Epithelial cell of esophagus (primary cell): ENCODE measurements at places on chromosomes 3 and 15.

- DNase-seq: peak; percentile 41
Observed at GRCh38 chr3:125219261-125219701, 6.7 kb upstream of the SLC12A8 start.

DNA sequence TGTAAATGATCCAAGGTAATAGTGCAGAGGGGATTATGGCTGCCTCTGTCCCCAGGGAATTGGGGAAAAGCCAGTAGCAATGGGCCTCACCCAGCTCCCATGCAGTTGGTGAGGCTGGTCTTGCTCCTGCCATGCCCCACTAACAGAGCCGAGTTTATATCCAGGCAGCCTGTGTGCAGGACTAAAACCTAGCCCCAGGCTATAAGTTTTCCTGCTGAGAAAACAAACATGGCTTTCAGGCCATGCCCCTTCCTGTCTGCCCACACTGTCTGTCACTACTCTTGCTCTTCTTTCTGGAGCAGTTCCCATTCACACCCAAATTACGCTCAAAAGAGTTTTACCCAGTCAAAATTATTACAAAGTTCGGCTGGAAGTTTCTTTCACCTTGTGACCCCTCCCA is 73.5 kb upstream of the SPATA16 start:
- no peak for DNase-seq

DNA sequence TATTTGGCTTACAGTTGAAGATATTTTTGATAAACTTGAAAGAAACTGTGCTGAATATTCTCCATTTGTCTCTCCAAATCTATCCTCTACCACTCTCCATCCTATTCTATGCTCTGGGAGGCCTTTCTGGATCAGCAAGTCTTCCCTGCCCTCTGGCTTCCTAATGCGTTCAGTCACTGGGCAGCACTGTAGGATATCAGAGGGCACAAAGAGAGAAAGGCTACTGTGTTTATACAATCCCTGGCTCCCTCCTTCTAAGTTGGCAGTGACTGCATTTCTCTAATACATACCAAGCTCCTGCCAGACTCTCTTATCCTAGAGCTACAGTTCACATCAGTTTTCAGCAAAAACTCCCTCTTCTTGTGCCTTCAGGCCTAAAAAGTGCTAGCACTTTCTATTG is 102.1 kb upstream of the FHIT start:
- DNase-seq: no peak

DNA sequence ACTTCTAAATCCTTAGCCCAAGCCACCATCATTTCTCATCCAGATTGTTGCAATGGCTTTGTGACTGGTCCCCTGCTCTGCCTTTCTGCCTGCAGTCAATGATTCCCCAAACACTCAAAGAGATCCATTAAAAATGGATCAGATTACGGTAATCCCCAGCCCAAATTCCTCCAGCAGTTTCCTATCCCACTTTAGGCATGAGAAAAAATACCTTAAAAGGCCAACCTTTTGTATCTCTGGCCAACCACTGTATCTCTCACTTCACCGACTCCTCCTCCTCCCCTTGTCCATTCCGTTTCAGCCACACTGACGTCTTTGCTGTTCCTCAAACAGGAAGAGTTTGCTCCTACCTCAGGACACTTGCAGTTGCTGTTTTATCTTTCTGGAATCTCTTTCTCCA is 20.9 kb upstream of the IL1RAP start:
- no peak for DNase-seq

DNA sequence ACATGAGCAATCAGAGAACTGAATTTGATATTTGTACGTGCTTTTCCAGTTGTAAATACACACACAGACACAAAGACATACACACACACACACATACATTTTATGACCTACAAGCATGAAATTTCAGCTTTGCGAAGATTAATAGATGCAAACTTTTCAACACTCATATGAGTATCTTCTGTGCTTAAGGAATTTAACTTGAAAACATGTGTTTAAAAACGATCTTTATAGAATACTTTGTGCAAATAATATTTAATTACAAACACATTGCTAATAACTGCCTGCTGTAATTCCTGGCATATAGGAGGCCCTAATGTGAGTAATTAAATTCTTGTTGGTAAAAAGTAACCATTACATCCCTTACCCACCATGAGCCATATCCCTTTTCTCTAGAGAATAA is 107.7 kb upstream of the PLSCR5 start:
- no peak for DNase-seq

DNA sequence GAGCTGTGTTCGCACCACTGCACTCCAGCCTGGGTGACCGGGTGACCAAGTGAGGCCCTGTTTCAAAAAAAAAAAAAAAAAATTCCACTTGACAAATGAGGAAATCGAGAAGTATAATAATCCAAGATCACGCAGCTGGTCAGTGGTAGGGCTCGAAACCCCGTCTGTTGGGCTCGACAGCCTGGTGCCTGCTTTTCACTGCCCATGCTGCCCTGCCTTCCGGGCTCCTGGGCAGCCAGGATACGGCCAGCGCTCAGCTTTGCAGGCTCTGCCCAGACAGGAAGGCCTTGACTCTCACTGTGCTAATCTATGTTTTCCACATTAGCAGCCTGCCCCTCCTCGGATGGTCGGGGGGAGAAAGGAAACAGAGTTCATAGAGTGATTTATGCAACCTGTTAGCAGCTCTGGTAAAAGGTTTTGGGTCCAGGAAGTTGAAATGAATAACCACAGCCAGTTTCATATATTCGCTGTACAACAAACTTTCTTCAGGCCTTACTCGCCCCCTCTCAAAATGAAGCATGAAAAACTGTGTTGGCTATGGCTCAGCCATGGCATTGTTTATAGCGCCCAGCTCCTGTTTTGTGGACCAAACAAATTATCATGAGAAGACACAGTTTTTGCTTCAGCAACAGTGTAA is 108.8 kb downstream of the XXYLT1 start:
- no peak for DNase-seq

- DNase-seq: no peak
Observed at GRCh38 chr3:127328421-127328820, 40.6 kb upstream of the PRR20G start.
